ENCODE measurements at places on chromosomes 16 and 17. TPM values are rescaled to one million over a fixed set of nuclear protein-coding genes. Genes with fewer than 3 reads are reported as not detected.

Gene BEAN1
- not detected for total RNA-seq

DNA sequence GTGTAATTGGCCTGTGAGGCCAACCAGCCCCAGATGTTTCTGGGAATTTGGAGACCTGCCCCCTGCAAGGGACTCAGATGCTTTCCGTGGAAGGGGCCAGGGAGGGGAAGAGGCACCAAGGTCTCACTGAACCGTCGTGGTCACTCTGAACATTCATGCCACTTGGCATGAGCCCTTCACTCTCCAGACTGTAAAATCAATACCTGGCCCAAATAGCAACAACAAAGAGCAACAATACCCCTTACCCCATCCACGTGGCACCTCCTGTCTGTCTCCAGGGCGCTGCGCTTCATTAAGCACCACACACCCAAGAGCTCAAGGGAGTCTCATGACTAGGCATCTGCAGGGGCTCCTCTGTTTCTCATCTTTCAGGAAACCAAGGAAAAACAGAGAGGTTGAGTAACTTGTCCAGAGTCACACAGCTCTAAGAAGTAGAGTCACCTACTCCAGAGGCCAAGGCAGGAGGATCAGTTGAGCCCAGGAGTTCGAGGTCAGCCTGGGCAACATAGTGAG, 52.8 kb downstream of the SOCS1 start:
- no peaks in the 10 kb centered on the region for H3K36me3 ChIP-seq
- no peaks in the 10 kb centered on the region for H3K27me3 ChIP-seq
- H3K4me1 ChIP-seq = no peaks in the 10 kb centered on the region
- H3K27ac ChIP-seq = no peak overlapping the region
- no peak overlapping the region for H3K4me3 ChIP-seq

Gene CLUH
- 97.0 TPM for total RNA-seq

Gene TOP3A
- total RNA-seq = 63.3 TPM

GRCh38 chr17:4764595-4764994, 7.1 kb upstream of the TM4SF5 start:
- H3K27ac ChIP-seq = no peak overlapping the region
- no peaks in the 10 kb centered on the region for H3K4me1 ChIP-seq
- H3K27me3 ChIP-seq = no peaks in the 10 kb centered on the region
- H3K4me3 ChIP-seq = no peak overlapping the region
- DNase-seq = no peak
- H3K36me3 ChIP-seq = no peaks in the 10 kb centered on the region

GRCh38 chr16:5605404-5605803, 507.8 kb upstream of the EEF2KMT start:
- 0 out of 2 replicates have a peak, but pooled peaks cover 4% of the 10 kb centered on the region for H3K4me1 ChIP-seq
- no peak for DNase-seq
- no peaks in the 10 kb centered on the region for H3K36me3 ChIP-seq
- H3K27ac ChIP-seq = no peak overlapping the region
- H3K27me3 ChIP-seq = no peaks in the 10 kb centered on the region
- H3K4me3 ChIP-seq = no peak overlapping the region

GRCh38 chr17:73419881-73420280, 108.1 kb upstream of the CDC42EP4 start:
- no peaks in the 10 kb centered on the region for H3K4me1 ChIP-seq
- no peak overlapping the region for H3K27ac ChIP-seq
- no peak for DNase-seq
- H3K36me3 ChIP-seq = no peaks in the 10 kb centered on the region

Gene FOXF1
- total RNA-seq = not detected

Gene HOXB1
- total RNA-seq = not detected

- no peak for DNase-seq
- no peaks in the 10 kb centered on the region for H3K36me3 ChIP-seq
Observed at GRCh38 chr16:5837007-5837670, 739.5 kb upstream of the EEF2KMT start.

Gene C16orf92
- total RNA-seq = not detected

Gene ACSM2A
- total RNA-seq = not detected

DNA sequence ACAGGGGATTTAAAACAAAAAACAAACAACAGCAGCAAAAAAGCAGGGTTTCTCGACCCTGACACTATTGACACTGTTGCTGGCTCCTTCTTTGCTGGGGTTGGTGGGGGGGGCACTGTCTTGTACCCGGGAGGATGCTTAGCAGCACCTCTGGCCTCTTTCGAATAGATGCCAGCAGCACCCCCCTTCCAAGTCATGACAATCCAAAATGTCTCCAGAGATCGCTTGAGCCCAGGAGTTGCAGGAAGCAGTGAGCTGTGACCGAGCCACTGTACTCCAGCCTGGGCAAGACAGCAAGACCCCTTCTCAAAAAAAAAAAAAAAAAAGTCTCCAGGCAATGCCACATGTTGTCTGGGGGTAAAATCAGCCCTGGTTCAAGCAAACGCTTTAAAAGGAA, 20.3 kb downstream of the SERPINF1 start:
- H3K4me1 ChIP-seq = no peaks in the 10 kb centered on the region
- H3K36me3 ChIP-seq = peaks cover 77% of the 10 kb centered on the region
- DNase-seq = no peak
- H3K27ac ChIP-seq = no peak overlapping the region

GRCh38 chr17:21033350-21033749, 9.5 kb downstream of the USP22 start:
- peaks cover 15% of the 10 kb centered on the region for H3K4me1 ChIP-seq
- H3K4me3 ChIP-seq = no peak overlapping the region
- DNase-seq = no peak
- peaks cover 12% of the 10 kb centered on the region for H3K36me3 ChIP-seq

GRCh38 chr16:30397776-30398660, 2.8 kb downstream of the ZNF48 start:
- no peaks in the 10 kb centered on the region for H3K4me1 ChIP-seq
- peaks cover 9% of the 10 kb centered on the region for H3K36me3 ChIP-seq

Gene CDC42EP4
- total RNA-seq = 28.2 TPM

GRCh38 chr16:86718118-86718517, 139.8 kb downstream of the FOXL1 start:
- peak; percentile 41 for DNase-seq
- no peak overlapping the region for H3K27ac ChIP-seq
- no peak overlapping the region for H3K4me3 ChIP-seq
- H3K36me3 ChIP-seq = no peaks in the 10 kb centered on the region

Gene KRT34
- not detected for total RNA-seq

DNA sequence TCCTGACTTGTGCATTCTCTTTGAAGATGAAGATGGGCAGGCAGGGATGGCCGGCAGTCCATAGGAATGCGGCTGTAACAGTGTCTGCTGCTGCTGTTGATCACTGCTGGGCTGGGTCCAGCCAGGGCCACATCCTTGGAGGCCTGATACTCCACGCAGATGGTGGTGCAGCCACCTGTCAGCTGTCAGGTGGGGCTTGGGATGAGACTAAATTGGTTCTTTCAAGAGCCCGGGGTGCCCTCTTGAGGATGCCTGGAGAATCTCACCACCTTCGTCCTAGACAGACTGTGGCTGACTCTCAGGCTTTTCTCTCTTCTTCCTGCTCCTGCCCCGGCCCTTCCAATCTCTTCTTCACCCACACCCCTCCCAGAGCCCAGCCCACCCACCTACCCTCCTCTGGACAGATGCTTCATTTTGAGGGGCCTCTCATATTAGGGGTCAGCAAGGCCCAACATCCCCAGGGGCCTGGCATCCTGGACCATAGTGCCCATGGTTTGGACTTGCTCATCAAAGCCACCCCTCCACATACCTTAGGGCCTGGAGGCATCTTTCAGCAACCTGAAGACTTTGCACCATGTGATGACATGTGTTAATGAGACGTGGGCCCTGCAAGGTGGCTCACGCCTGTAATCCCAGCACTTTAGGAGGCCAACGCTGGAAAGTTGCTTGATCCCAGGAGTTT, 19.1 kb downstream of the OSBPL7 start:
- no peak overlapping the region for H3K27ac ChIP-seq
- peak; percentile 82 for DNase-seq
- H3K36me3 ChIP-seq = no peaks in the 10 kb centered on the region
- no peaks in the 10 kb centered on the region for H3K27me3 ChIP-seq
- H3K4me1 ChIP-seq = no peaks in the 10 kb centered on the region

Gene CPNE7
- total RNA-seq = 23.4 TPM

Gene ANKFN1
- not detected for total RNA-seq

DNA sequence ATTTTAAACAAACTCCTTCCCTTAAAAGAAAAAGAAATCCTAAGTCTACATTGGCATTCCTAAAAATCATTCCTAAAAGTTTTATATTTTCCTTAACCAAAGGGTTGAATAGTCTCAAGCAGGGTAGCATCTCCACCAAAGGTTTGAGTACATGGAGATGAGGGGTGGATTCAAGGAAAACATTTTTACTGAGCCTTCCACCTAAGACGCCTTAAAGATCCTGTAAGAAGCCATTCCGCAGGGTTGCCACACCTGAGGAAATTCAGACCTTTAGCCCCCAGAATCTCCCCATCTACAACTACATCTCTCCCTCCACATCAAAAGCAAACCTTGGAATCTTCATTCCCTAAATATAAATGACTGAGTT, 7.7 kb upstream of the AKTIP start:
- no peak overlapping the region for H3K4me3 ChIP-seq
- peaks cover 6% of the 10 kb centered on the region for H3K36me3 ChIP-seq
- DNase-seq = no peak

Gene ITGAL
- not detected for total RNA-seq

DNA sequence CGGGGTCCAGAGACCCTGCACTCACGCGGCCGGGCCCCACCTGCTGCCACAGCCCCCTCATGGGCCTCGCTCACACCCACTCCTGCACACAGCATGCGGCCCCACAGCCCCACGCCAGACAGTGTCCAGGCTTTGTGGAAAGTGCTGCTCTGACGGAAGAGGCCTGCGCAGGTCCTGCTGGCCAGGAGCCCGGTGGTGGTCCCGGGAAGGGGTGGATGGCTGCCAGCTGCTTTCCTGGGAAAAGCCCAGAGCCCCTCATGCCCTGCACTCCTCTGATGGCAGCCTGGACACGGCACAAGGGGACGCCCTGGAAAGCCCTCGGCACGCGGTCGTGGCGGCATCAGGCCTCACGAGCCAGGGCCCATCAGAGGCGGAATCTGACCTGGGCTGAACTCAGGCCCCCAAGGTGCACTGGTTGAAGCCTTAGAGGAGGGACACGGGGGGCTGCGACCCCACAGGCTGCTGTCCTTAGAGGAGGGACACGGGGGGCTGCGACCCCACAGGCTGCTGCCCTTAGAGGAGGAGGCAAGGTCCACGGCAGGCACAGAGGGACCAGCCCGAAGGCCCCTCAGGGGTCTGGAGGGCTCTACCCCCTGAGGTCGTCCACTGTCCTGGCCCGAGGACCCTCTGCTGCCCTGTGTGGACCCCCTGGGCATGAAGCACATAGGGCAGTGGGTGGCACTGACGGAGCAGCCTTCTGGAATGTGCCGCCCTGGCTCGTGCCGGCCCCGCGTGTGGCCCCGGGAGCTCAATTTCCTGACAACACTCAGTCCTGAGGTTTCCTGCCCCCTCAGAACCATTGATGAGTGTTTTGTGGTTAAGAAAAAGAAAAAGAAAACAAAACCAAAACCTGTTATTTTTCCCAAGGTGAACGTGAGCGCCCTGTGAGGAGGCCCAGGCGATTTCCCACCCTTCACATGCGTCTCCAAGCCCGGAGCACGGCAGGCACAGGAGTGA, 22.1 kb downstream of the SOX8 start:
- H3K27ac ChIP-seq = no peak overlapping the region
- H3K27me3 ChIP-seq = no peaks in the 10 kb centered on the region
- H3K4me1 ChIP-seq = no peaks in the 10 kb centered on the region
- DNase-seq = no peak

DNA sequence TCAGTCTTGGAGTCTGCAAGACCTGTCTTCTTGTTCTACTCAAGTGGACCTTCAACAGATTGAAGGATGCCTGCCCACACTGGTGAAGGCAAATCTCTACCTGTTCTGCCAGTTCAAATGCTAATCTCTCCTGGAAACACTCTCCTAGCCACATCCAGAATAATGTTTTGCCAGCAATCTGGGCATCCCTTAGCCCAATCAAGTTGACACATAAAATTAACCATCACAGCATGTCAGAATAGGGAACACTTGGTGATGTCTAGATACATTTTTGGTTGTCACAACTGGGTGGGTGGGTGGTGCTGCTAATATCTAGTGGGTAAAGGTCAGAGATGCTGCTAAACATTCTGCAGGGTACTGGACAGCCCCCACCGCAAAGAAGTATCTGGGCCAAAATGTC, 744.9 kb upstream of the SOX9 start:
- no peaks in the 10 kb centered on the region for H3K27me3 ChIP-seq
- no peak for DNase-seq
- H3K4me3 ChIP-seq = no peak overlapping the region
- H3K27ac ChIP-seq = no peak overlapping the region

DNA sequence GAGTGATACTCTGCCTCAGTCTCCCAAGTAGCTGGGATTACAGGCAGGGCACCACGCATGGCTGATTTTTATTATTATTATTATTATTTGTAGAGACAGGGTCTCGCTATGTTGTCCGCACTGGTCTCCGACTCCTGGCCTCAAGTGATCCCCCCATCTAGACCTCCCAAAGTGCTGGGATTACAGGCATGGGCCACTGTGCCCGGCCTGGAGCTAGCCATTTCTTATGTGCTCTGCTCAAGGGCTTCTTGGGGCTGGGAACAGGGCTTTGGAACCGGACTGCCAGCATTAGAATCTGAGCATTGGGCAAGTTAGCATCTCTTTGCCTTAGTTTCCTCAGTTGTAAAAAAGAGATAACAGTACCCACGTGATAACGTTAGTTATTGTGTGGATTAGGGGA, 111.3 kb downstream of the C16orf78 start:
- DNase-seq = no peak
- H3K27me3 ChIP-seq = no peaks in the 10 kb centered on the region
- no peak overlapping the region for H3K27ac ChIP-seq
- H3K4me1 ChIP-seq = no peaks in the 10 kb centered on the region

GRCh38 chr16:82072313-82072712, 37.3 kb downstream of the HSD17B2 start:
- no peak overlapping the region for H3K27ac ChIP-seq
- no peaks in the 10 kb centered on the region for H3K27me3 ChIP-seq

Gene PRR35
- 0.33 TPM for total RNA-seq

Gene ATP1B2
- 15.4 TPM for total RNA-seq

Gene TP53TG3F
- not detected for total RNA-seq

DNA sequence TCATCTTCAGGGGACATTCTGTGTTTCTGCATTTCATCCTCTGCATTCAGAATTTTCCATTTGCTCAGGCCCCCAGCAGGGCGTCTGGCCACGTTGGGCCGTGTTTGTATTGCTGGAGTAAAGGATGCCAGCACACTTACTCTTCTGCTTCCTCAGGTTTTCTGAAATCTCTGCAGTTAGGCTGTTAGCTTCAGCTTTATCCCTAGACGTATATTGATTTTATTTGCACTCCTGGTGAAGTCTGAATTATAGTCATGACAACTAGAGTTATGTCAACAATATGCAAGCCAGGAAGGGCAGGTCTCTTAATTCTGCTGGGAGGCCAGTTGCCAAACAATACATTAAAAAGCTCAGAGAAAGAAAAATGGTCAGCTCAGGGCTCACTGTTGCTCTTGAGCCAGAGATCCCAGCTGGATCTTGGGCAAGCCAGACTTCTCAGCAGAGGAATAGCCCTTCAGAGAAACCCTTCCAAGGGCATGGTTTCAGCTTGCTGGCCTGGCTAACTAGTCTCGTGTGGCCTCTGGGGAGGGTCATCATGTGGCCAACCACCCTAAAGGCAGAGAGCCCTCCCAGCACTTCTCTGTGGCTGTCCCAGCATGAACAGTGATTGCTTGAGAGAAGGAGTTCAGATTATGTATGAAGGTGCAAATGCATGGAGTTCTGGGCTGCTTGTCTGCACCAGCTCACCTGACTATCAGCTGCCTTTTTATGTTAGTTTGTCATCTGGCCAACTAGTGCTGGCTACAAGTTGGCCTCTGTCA, 110.2 kb upstream of the CACNG5 start:
- H3K4me3 ChIP-seq = no peak overlapping the region
- H3K36me3 ChIP-seq = no peaks in the 10 kb centered on the region
- H3K27me3 ChIP-seq = no peaks in the 10 kb centered on the region
- H3K27ac ChIP-seq = no peak overlapping the region
